ENCODE measurements at places on chromosomes 1 and 21.

GRCh38 chr1:233972951-233973635 lies 68.6 kb downstream of the SLC35F3 start:
- no peak for DNase-seq

DNA sequence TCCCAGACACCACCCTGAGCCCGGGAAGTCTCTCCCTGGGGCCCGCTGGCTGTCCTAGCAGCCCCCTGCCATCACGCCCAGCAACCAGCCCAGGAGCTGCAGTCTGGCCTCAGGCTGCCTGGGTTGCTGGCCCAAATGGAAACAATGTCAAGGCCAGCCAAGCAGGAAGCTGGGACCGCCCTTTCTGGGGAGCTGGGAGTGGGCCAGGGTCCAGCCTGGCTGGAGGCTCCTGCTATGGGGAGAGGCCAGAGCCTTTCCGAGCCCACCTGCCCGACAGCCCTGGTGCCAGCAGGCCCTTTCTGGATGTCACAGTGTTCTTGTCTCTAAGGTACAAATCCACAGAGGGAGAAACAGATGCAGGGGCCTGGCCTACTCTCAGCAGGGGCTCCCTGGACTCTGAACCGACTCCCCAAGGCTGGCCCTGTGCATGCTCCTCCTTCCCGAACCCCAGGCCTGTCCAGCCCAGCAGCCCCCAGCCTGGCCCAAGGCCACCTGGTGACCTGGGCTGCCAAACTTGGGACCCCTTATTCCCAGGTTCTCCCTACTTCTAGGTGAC lies 1.2 kb upstream of the MMEL1 start:
- DNase-seq, result no peak

GRCh38 chr1:213389061-213389581 lies 338.1 kb downstream of the RPS6KC1 start:
- no peak for DNase-seq

DNA sequence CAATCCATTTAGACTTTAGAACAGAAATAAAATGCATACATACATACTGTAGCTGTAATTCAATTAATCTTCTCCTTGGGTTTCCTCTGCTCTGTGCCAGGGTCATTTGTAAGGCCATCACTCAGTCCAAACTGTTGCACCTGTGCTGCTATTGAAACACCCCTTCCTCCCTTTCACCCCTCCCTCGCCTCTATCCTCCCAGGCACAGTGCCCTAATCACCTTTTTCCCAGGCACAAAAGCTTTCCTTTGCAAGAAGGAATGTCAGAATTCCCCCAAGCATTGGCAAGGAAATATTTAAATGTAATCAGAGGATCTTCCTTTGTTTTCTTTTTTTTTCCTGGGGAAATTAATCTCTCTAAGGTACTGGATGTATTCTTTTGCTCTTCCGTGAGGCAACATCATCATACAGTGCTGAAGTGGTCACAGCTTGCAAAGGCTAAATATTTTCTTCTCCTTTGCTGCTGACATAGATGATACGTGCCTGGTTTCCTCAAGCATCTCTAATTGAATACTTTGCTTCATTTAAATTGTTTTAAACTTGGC lies 339.3 kb upstream of the NR5A2 start:
- DNase-seq, result no peak

DNA sequence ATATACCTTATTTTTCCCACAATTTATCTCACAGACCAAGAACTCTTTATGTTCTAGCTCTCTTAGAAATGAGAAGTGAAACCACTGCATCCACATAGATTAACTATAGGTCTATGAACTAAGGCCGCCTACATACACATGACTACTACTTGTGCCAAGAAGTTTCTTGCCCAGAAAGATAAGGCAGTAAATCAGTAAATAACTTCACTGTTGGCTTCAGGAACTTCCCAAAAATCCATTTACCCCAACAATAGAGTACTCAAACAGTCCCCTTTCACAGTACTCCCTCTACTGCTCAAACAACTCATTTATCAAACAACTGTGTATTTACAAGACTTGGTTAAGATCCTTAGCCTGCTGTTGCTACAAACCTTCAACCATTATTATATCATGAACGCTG lies 96.5 kb downstream of the NME7 start:
- DNase-seq, result no peak

DNA sequence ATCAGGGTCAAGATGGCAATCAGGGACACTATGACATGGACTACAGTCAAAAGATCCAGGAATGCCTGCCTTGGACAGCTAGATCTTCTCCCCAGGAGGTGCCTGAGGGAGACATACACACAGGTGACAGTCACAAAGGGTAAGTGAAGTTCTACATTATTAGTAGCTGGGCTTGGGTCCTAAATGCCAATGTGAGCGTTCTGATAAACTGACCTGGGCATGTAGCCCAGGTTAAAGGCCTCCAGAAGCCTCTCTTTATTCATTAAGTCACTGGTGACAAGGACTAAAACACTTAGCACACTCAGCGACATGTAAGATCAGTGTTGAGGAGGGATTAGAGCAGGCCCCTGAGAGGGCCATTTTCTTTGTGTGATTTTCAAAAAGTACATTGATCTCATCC lies 48.9 kb upstream of the HSD17B7 start:
- DNase-seq, result no peak

DNA sequence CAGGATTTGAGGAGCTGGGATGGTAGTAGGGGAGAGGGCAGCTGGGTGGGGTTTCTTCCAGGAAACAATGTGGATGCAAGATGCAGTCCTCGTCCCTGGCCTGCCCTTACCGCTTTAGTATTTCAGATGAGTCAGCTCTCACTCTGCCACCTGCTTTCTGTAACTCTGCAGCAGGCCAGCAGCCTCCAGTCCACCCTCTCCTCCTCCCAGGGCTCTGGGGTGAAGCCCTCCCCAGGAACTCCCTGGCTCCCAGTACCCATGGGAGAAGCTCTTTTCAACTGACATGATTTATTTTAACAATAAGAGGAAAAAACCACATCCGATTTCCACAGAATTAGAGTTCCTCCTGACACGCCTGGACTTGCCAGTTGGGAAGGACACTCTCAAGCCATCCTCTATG lies 39.0 kb upstream of the IL20 start:
- DNase-seq, result no peak

DNA sequence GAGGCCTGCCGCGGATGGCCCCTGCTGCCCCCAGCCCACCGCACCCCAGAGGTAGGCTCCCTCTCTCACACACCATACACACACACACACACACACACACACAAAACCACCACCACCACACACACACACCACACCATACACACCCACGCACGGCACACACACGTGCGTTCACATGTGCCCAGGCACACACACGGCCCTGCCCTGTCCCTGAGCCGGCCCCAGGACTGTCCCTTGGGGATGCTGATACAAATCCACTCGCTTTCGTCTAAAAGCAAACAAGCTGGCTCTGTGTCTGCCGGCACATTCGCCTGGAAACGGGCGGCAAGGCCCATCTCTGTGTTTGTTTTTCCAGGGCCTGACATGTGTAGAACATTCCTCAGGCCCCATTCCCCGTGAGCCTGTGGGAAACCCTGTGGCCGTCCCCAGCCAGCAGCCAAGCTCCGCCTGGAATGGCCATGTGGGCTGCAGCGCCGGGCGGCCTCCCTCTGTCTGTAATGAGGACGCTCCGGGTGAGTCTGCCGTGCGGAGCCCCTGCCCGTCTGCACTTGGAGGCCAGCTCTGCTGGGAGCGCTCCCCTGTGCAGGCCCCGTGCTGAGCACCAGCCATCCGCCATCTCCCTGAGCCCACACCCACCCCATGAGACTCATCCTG lies 67.4 kb downstream of the DMRTB1 start:
- no peak for DNase-seq

DNA sequence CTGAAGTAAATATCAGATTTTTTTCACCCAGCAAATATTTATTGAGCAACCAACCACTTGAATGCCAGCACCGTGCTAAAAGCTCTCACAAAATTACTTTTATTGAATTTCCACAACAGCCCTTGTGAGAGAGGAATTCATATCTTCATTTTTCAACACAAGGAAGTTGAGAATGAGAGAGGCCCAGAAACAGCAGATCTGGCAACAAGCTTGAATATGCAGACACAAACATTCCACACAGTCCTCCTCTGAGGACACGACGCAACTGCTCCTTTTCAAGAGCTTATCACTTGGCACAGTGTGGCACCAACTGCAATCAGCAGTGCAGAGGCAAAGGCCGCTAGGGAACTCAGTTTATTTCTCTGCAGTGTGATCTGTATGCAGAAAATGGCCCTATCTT lies 32.2 kb upstream of the IFNAR2 start:
- DNase-seq, result no peak

DNA sequence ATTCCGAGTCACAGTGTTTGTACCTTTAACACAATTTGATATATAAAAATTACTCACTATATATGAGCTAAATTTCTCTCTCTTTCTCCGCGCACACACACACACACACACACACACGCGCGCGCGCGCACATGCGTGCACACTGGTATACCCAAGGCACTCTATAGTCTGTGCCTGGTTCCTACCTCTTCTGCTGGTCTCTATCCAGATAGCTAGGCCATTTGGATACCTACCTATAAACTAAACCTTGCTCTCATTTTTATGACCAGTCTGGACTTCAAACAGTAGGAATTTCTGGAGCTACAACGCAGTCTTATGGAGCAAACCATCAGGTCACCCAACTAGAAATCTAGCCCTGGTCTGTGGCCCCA lies 97.1 kb upstream of the MAGI3 start:
- no peak for DNase-seq

DNA sequence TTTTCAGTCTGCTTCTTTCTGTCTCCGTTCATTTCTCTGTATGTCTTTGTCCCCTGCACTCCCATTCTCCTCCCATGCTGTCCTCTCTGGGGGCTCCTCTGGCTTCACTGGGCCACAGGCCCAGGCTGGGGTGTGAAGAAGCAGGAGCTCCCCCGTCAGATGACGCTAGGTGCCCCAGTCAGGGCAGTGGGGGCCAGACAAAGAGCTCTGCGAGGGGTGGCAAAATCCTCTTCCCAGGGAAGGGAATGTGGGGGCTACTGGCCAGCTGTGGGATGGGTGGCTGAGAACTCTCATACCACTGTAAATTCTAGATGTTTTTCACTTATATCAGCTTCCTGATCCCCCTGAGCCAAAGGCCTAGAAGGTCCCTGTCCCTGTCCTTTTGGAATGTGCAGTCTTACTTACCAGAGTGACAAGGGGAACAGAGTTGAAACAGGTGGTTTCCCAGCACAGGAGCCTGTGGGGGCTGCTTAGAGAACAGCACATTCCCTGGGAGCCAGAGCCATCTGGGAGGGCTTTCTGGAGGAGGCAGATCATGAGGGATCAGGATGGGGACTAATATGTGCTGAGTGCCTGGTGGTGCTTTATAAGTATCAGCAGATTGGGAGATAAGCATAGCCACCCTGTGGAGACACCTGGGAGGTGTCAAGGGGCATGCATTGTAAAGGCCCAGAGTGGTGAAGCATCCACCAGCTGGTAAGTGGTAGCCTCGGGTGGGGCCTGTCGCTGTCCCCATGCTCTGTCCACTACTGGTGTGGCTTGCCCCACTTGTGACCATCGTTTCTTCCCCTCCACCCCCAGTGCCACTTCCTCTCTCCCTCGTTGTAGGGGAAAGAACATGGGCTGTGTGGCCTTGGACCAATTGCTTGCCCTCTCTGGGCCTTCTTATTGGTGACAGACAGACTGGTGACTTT lies 10.1 kb upstream of the PADI1 start:
- DNase-seq, result no peak

DNA sequence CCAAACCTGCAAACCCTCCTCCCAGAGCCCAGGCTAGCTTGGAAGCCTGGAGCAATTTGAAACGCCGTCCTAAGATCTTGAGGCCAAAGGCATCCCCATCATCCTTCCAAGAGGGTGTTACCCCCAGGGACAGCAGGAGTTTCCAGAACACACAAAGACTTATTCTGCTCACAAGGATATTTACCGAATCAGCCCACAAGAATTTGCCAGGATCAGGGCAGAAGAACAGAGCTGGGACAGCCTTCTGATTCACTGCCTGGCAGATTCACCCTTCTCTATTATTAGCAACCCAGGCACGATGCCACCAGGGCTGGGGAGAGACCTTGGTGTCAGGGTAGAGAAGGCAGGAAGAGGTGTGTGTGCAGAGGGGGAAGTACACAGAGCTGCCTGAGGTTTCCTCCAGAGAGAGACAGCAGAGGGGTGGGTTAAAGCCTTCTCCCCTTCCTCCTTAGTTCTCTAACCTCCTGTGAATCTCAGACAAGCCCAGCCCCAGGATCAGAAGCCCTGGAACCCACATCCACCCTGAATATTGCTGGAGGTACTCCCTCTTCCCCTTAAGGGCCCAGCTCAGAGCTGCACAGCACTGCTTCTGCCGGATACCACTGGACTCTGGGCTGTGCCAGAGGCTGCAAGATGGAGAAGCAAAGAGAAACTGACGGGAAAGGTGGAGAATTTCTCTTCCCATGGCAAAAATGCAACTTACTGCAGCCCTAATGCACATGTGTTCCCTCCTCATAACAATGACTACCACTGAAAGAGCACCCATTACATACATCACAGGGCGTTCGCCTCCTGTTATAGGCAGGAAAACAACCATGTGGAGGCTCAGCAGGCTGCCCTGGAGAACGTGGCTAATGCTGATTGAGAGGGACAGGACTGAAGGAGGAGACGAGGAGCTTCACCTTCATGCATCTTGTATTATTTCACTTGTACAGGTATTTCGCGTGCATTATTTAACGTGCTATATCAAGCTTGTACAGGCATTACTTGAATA lies 61.8 kb downstream of the ITPKB start:
- peak; percentile 72 for DNase-seq
